ENCODE measurements at places on chromosomes 11 and 22. TPM values are rescaled to one million over a fixed set of nuclear protein-coding genes. Genes with fewer than 3 reads are reported as not detected.

Gene IGF2
- 8.7 TPM for total RNA-seq

Gene SCN4B
- total RNA-seq: 0.41 TPM

DNA sequence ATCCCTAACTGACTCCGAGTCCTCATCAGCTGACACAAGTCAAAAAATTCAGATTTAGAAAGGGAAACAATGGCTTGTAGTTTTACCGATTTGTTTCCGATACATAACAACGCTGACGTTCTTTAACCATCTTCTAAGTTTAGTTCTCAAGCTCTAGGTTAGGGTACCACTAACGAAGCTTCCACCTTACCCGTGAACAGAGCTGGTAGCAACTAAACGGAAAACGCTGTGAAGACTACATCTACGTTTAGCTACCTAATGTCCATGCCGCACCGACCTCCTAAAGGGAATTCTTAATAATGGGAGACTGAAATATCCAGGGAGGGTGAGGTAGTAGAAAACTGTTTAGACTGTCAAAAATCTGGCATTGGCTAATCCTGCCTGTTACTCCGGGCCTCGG, 1.0 kb downstream of the NUP98 start:
- DNase-seq: no peak

DNA sequence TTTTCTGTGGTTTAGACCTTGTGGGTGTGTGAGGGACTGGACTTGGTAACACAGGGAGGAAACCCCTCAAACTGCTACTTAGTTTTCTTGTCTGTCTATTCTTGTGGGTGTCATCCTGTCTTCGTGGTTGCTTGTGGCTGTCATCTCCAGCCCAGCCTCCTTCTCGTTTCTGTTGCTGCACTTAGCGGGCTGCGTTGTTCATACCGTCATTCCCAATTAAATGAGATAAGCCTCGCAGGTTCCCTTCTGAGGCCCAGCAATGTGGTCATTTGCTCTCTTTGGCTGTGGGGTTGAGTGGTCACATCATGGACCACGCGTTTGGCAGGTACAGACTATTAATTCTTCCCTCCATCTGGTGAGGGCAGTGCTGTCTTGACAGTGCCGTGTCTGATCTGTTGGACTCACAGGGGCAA, 18.8 kb downstream of the PANX1 start:
- DNase-seq: no peak

DNA sequence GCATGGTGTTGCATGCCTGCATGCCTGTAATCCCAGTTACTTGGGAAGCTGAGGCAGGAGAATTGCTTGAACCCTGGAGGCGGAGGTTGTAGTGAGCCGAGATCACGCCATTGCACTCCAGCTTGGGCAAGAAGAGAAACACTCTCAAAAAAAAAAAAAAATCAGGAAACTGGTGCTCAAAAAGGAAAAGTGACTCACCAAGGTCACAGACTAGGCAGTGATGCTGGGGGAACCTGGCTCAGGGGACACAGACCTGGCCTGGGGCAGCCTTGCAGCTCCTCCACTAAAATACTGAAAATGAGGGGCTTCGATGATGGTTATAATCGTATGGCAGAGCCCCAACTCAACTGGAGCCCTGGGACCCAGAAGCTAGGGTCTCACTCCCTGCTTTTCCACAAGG, 8.1 kb upstream of the SLC35E4 start:
- DNase-seq: no peak

GRCh38 chr11:77127920-77128691, at the start of gene MYO7A:
TSS of gene MYO7A (plus strand) at chr11:77128246. CDS start at chr11:77130635, 2,389 bp downstream.
- DNase-seq: peak; percentile 29
